ENCODE measurements at places on chromosomes 13 and 19.

DNA sequence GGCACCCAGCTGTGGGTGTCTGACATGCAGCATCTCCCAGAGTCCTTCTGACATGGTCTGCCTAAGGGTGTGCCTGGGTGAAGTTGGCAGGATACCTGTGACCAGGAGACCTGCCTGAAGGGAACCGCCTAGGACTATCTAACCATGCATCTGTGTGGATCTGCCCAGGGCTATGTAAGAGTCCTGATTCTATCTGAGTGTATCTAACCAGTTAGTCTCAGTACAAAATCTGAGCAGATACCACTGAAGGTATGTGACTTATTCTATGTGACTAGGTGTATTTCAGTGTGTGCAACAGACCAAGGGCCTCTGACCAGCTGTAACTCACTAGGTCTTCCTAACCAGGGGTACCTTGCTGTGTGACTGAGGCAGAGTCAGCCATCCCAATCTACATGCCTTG lies 28.2 kb upstream of the FBL start:
- no peak for DNase-seq

DNA sequence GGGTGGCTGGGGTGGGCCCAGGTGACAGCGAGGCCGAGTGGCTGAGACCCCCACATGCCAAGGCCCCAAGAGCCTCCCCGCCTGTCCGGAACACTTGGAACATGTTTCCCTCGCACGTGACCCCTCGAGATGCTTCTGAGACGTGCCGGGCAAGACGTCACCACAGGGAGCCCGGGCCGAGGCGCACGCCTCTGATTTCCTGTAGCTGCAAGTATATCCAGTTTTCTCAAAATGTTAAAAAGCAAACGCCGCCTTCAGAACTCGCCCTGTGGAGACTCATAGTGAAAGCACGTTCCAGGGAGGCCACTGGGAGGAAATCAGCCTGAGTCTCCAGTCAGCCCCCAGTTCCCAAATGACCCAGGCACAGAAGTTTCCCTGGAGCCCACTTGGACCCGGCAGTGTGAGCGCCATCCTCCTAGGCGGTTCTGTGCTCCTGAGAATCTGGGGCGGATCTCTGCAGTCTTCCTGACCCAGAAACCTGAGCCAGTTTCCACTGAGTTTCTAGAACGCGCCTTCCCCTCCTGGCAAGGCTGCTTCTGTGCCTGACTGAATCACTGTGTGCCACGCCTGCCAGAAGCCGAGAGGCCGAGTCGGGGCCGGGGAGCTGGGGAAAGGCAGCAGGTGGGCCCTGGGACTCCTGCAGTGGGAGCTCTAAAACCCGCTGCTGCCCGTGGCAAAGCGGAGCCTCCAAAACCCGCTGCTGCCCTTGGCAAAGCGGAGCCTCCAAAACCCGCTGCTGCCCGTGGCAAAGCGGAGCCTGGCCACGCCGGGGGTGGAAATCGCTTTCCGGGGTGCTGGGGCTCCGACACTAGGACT lies 179.3 kb downstream of the KDM4B start:
- DNase-seq: no peak

DNA sequence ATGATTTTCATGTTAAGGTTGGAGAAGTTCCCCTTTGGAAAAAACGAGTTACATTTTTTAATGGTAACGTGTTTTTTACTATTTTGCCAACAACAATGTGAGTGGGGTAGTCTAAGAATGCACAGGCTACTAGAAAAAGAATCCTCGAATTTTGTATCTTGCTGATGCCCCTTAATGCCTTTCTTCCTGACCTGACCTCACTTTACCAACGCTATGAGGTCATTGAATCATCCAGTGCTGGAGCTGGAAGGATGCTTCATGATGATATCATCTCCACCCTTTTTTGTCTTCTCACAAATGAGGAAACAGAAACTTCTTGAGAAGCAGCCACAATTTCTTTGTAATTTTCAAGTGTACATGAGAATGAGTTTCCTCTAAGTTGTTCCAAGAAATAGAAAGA lies 8.2 kb upstream of the UBL3 start:
- no peak for DNase-seq

DNA sequence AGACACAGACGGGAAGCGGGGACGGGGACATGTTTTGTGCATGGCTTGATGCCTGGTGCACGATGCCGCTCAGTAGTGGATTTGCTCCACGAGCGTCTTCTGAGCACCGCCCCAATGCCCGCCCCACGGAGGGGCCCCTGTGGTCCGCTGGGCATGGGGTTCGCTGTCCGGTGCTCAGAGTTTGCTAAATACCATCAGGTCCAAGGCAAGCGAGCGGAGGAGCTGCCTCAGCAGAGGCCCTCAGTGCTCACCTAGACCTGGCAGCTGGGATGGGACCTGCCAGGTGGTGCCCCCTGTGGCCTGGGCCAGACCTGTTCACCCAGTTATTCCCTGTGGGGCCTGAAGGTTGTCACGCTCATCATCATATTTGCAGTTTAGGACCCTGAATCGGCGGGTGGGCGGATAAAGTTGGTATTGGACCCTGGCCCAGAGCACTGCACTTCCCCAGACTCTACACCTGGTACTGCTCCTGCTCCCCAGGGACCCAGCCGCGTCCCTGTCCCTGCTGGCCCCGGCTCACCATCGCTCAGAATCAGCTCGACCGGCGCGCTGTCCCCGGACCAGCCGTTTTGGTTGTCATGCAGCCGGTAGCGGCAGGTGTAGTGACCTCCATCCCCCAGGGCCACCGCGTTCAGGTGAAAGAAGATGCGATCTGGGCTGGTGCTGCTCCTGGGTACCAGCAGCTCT lies 2.3 kb downstream of the A1BG start:
- no peak for DNase-seq

DNA sequence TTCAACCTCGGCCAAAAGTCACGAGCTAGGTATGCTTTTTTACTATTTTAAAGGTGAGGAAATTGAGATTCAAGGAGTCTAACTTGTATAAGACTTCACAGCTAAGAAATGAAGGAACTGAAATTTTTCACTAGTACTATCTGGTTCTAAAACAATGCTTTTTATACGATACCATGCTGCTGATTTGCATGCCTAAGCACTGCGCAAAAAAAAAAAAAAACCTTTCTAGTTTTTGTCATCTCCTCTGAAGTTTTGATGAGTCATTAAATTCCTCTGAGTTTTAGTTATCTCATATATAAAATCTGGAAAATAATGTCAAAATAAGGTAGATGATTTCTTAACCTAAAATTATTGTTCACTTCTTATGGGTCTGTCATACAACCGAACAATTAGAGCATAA lies 28.0 kb upstream of the UFM1 start:
- no peak for DNase-seq

DNA sequence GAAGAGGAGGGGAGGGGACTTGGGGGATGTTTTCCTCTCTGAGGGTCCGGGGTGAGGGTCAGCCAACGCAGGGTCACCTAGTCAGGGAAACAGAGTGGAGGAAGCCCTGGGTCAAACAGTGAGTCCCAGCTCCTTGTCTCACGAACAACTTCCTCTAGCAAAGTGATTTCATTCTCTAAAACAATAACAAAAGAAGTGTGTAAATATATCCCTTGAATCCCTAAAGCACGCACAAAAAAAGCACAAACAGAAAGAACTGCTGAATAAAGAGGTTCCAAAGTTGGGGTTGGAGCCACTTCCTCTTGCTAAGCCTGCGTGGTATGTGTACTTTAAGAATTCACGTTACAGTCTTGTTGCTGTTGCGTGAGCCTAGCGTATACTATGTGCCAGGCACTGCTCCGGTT lies 1.5 kb upstream of the C5AR2 start:
- peak; percentile 46 for DNase-seq

DNA sequence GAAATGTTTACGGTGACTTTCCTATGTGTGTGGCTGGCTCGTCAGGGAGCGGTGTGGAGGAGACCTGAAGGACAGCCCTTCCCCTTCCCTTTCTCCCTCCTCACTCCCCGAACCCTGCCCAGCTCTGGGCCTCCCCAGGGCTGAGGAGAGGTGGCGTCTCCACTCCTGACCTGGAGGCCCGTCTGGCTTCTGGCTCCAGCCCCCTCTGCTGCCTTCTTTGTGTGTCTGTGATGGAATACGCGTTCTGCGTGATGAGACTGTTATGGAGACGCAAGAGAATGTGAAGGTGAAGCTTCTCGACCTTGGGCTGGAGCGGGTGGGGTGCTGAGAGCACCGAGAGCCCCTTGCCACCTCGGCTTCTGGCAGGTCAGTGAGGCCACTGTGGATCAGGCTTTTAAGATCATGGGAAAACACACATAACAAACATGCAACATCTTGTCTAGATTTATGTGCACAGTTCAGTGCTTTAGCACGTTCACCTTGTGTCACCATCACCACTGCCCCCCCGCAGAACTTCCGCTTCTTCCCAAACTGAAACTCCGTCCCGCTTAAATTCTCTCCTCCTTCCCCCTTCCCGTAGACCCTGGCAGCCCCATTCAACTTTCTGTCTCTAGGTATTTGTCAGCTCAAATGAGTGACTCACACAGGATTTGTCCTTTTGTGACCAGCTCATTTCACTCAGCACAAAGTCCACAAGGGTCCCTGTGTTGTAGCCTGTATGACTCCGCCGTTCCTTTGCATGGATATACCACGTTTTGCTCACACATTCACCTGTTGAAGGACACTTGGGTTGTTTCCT lies 24.7 kb downstream of the ATP11A start:
- no peak for DNase-seq

GRCh38 chr13:111251646-111252445 lies 68.6 kb upstream of the TEX29 start:
- DNase-seq: no peak

DNA sequence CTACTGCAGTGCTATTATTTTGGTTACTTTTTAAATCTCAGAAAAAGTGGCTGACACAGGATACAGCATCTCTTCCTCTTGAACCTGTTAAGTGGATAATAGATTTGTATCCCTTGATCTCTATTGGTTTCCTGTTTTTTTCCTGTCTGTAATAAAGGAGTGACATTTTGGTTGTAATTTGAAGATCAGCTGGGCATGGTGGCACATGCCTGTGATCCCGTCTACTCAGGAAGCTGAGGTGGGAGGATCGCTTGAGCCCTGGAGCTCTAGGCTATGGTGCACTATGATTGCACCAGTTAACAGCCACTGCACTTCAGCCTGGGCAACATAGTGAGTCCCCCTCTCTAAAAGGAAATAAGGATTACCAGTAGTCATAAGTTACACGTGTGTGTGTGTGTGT lies 46.8 kb downstream of the METTL21C start:
- no peak for DNase-seq

GRCh38 chr13:95771905-95772304 lies 95.0 kb downstream of the DNAJC3 start:
- no peak for DNase-seq

DNA sequence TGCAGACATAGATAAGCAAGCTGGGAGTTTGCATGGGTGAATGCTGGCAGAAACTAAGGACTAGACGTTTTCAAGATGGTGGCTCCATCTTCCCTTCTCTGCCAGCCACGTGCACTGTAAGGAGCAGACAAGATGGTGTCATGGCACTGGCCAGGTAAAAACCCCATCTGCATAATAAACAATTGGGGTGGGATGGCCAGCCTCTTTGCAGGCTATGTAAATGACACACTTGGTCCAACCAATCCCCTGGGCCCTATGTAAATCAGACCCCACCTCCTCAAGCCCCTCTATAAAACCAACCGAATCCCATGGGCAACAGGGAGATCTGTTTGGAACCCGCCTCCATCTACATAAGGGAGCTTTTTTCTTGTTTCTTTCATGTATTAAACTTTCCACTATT lies 2.4 kb upstream of the OR7A5 start:
- no peak for DNase-seq

GRCh38 chr13:103788061-103788652 lies 721.9 kb upstream of the SLC10A2 start:
- DNase-seq: no peak

DNA sequence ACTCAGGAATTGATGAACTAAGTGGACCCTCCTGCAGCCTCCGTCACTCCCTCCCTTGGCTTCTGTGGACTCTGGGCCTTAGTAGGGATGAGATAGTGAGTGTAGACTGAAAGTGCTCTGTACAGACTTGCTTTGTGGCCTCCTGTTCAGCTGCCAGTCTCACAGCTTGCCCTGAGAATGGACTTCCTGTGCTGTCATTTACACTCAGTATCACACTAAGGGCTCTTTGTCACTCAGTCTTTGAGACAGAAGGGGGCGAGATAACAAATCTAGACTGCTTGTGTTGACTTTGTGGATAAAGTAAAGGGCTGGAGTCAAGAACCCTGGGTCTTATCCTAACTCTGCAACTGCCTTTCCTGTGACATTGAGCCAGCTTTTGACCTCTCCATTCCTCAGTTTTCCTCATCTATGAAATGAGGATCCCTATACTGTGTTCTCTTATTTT lies 21.0 kb upstream of the SPRY2 start:
- no peak for DNase-seq

GRCh38 chr13:28459911-28460310 lies 35.0 kb downstream of the FLT1 start:
- DNase-seq: no peak

All from AG08396 (cell line).